ENCODE measurements at places on chromosomes 3 and 15. TPM values are rescaled to one million over a fixed set of nuclear protein-coding genes. Genes with fewer than 3 reads are reported as not detected.
A peak's percentile ranks its signal among the peaks of the same experiment; 100 is the strongest.

- DNase-seq: no peak
These were observed 2.1 kb downstream of the PODXL2 start for GRCh38 chr3:127630811-127631714.

DNA sequence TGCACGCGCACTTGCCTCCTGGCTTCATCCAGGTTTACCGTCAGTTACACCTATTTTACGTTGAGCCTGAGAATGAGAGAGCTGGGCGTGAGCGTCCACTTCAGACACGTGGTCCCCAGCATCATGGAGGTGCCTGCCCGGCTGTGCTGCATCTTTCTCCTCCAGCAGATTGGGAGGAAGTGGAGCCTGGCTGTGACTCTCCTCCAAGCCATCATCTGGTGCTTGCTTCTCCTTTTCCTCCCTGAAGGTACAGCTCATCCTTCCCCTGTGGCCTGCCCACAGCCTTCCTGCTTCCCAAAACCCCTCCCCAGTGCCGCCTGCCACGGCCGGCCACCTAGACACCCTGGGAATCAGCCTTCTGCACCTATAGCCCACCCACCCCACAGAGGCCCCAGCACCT is 31.6 kb downstream of the SLC22A14 start:
- DNase-seq: no peak

DNA sequence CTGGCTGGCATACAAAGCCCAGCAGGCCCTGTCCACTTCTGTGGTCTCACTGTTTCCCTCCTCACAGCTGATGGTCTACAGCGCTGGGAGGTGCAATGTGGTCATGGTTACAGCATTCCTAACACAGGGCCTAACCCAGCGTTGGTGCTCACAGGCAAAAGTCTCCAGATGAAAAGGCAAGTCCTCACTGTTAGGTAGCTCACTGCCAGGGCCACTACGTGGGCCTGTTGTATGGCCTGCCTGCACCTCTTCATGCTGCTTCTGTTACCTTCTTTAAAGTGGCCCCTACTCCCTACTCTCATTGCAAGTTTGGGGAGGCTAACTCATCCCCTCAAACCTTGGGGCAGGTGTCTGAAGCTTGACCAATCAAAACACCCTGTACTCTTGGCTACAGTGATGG is 31.3 kb downstream of the CCDC13 start:
- DNase-seq: no peak

DNA sequence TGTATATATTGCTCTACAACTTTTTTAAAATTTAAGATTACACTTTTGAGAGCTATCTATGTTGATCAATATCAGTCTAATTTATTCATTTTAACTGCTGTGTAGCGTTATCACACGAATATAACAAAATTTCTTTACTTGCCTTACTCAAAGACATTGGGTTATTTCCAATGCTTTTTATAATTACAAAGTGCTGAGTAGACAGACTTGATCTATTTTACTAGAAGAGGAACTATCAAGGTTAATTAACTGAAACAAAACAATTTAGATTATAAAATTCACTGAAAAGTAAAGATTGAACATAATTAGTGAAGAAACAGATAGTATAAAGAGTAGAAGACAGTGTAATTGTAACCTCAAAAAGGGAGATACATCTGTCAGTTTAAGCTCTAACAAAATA is 105.5 kb downstream of the TGFBR2 start:
- no peak for DNase-seq

The FGF12 gene
- 7.5 TPM for polyA plus RNA-seq

DNA sequence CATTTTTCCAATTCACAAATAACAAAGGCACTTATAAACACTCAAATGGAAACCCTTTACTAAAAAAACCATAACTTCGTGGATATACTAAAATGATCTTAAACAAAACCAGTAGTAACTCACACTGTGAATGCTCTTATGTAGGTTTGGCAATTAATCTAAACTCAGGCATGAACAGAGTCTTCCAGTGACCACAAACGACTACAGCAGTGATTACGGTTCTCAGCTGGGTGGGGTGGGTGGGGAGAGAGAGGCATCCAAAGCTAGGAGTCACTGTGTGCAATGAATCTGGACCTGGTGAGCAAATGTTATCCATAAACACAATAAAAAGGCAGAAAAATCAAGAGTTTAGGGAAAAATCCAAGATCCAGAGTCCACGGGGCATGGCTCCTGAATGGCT is 21.3 kb downstream of the SLC12A8 start:
- DNase-seq: no peak

- no peak for DNase-seq
These were observed 404.7 kb upstream of the TGFBR2 start for GRCh38 chr3:30201715-30202114.

- no peak for DNase-seq
These were observed 330.3 kb downstream of the FGF12 start for GRCh38 chr3:192397012-192397411.

GRCh38 chr15:56582785-56583184 is 117.8 kb upstream of the MNS1 start:
- no peak for DNase-seq

DNA sequence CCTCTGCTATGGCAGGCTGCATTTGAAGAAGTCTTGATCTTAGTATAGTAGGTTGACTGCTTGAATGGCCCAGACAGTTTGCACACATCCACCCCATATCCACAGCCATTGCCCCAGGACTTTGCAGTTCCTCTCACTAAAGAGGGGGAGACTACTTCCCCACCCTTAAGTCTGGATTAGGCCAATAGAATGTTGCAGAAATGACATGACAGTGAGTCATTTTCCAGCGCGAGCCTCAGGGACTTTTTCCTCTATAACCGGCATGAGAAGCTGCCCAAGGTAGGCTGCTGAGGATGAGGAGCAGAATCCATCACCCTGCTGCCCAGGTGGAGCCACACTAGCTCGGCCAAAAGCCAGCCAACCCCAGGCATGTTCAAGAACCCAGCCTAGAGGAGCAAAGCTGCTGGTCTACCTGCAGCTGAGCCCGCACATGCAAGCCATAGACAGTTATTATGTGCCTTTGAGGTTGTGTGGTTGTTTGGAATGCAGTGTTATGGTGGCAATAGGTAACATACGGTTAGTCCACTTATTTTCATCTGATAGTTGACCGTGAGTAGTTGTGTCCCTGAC is 113.9 kb downstream of the TLE3 start:
- DNase-seq: no peak

The TRIM59 gene
- 28.5 TPM for polyA plus RNA-seq

DNA sequence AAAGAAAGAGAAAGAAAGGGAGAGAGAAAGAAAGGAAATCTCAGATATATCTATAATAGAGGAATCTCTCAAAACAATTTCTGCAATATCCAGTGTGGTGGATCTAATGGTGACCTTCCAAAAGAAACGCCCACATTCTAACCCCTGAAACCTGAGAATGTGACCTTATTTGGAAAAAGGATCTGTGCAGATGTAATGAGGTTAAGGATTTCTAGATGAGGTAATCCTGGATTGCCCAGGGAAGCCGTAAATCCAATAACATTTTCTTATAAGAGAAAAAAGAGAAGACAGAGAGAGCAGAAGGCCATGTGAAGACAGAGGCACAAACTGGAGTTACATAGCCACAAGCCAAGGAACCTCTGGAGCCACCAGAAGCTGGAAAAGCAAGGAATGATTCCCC is 307.6 kb downstream of the ZBTB20 start:
- DNase-seq: no peak

DNA sequence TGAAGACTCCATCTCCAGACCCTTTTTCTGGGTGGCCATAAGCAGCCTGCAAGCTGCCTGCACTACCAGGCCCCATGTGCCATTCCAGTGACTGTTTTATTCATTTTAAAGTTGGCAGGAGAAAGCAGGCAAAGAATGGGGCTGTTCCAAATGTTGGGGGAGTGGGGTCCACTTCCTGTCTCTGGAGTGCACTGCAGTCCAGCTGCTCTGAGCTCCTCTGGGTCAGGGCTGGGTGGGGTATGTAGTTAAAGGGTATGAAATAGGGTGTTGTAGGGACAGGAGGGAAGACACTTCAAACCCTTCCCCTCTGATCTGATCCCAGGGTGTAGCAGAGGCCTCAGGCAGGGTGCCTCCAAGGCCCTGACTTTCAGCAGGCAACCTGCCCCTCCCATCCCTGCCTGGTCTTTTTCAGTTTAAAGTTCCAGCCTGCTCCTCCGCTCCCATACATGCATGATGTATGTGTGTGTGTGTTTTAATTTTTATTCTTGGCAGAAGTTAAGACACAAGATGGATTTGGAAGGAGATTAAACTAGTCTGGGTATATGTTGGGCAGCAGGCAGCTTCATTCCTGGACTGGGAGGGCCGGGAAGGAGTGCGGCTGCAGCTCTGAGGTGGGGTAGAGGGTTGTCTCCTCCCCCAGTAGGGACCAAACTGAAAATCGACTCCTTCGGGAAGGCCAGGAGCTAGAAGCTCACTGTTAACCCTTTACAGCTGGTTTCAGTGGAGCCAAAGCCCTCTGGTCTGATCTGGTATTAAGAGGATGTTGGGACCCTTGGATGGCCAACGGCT is 17.3 kb downstream of the BOC start:
- peak; percentile 24 for DNase-seq

The CPLX3 gene
- polyA plus RNA-seq: not detected

The ACTRT3 gene
- polyA plus RNA-seq: 1.5 TPM

DNA sequence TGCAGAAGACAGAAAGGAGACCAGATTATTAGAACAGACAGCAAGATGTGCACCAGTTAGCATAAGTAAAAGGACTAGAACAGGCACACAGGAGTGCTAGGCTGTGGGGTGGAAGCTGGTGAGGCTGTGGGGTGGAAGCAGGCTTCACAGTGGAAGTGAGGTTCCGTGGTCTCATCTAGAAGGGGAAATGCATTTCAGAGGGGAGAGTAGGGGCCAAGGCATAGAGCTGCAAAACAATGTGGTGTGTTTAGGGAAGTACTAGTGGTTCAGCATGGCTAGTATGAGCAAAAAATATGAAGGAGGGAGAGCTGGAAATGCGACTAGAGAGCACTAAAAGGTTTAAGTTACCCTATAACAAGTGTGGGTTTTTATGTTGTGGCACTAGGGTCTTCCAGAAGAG is 6.5 kb downstream of the POPDC2 start:
- no peak for DNase-seq

The KIF23 gene
- 33.2 TPM for polyA plus RNA-seq

- no peak for DNase-seq
These were observed 137.0 kb upstream of the CRBN start for GRCh38 chr3:3316521-3316920.

- no peak for DNase-seq
These were observed 261.9 kb upstream of the ICE2 start for GRCh38 chr15:60740787-60741354.

DNA sequence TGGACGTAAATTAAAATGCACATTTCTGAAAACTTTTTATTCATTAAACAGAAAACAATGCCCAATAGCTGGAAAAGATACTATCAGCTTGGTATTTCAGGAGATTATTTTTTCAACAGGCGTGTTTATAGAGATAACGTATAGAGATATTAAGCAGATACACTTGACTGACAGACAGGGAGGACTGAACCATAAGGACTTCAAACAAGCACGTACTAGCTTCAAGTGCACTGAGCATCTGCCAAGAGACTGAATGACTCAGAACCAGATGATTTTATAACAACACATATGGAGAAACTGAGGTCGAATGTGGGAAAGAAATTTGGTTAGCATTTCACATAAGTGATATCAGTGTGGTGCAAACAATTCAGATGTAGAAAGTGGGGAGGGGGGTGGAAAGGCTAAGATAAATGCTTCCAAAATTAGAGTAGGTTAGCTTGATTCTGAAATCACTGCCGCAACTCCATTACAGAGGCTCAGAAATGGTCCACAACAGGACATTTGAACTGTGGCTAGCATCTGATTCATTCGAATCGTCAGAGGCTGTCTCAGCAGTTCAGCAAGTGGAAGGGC is 103.5 kb downstream of the SEMA6D start:
- no peak for DNase-seq

Measured in left lung (tissue), 14 donors.